ENCODE measurements at places on chromosomes 7 and 10. TPM values are rescaled to one million over a fixed set of nuclear protein-coding genes. Genes with fewer than 3 reads are reported as not detected.

The LHFPL3 gene
- total RNA-seq: not detected

The UTF1 gene
- total RNA-seq: not detected

The CHPF2 gene
- total RNA-seq: 49.1 TPM

The SGMS1 gene
- total RNA-seq: 33.1 TPM

The MIOS gene
- total RNA-seq: 22.8 TPM

The PON3 gene
- total RNA-seq: 0.55 TPM

The NOS3 gene
- total RNA-seq: 28.1 TPM

The OIT3 gene
- total RNA-seq: 0.23 TPM

The CLCN1 gene
- total RNA-seq: not detected

The AOAH gene
- 34.9 TPM for total RNA-seq

The FGF8 gene
- not detected for total RNA-seq

The PSTK gene
- total RNA-seq: 1.6 TPM

The SPDYE17 gene
- not detected for total RNA-seq

The CCM2 gene
- 38.6 TPM for total RNA-seq

The LRRC4 gene
- 5.1 TPM for total RNA-seq

The ACSM6 gene
- total RNA-seq: not detected

The RSU1 gene
- total RNA-seq: 114 TPM

The DNAJC12 gene
- total RNA-seq: 4.1 TPM

The UPP1 gene
- 34.9 TPM for total RNA-seq

The AKR1C3 gene
- total RNA-seq: 36.2 TPM

The ITIH5 gene
- total RNA-seq: 45.0 TPM

The ZNF365 gene
- total RNA-seq: 2.4 TPM

The SUN3 gene
- not detected for total RNA-seq

The AKR1D1 gene
- not detected for total RNA-seq

The CLDN12 gene
- 29.0 TPM for total RNA-seq

The CTTNBP2 gene
- total RNA-seq: 29.6 TPM

The SLC39A12 gene
- 0.32 TPM for total RNA-seq

The RBP3 gene
- total RNA-seq: not detected

The SH2D4B gene
- 0.52 TPM for total RNA-seq

The HECW1 gene
- not detected for total RNA-seq

The AGMO gene
- total RNA-seq: 3.4 TPM

The HABP2 gene
- not detected for total RNA-seq

The SEMA3D gene
- total RNA-seq: 50.7 TPM

The GARS1 gene
- 73.8 TPM for total RNA-seq

The CSTF2T gene
- total RNA-seq: 18.2 TPM

The LMOD2 gene
- total RNA-seq: not detected

The ARPC1A gene
- total RNA-seq: 106 TPM

The DOCK4 gene
- total RNA-seq: 94.3 TPM

The ELOVL3 gene
- total RNA-seq: not detected

The KNDC1 gene
- total RNA-seq: 0.36 TPM

The AZGP1 gene
- total RNA-seq: 1.3 TPM

The SP8 gene
- not detected for total RNA-seq

The TMEM139 gene
- total RNA-seq: 1.2 TPM

The ADCYAP1R1 gene
- 6.1 TPM for total RNA-seq

The VWDE gene
- total RNA-seq: 0.21 TPM

The GPER1 gene
- total RNA-seq: 4.5 TPM

The GSTO2 gene
- total RNA-seq: 1.7 TPM

The ADAMTS14 gene
- total RNA-seq: 2.4 TPM

The RBM20 gene
- total RNA-seq: 9.9 TPM

The SEMA3C gene
- 19.8 TPM for total RNA-seq

The PRPS1L1 gene
- not detected for total RNA-seq

Measured in aorta (tissue), 5 donors.